G401 (cell line): ENCODE measurements at places on chromosomes 2 and 18. TPM values are rescaled to one million over a fixed set of nuclear protein-coding genes. Genes with fewer than 3 reads are reported as not detected.

HOXD12 gene
- total RNA-seq, result not detected in 2 replicates

ATF2 gene
- 27.0 and 31.0 TPM in 2 replicates for total RNA-seq

CIDEA gene
- total RNA-seq, result not detected in 2 replicates

CD8B2 gene
- total RNA-seq, result not detected in 2 replicates

PCARE gene
- not detected in 2 replicates for total RNA-seq

EVA1A gene
- 97.2 and 126 TPM in 2 replicates for total RNA-seq

DDX1 gene
- total RNA-seq, result 89.5 and 131 TPM in 2 replicates

CNTNAP5 gene
- total RNA-seq, result not detected in 2 replicates

REG1B gene
- not detected in 2 replicates for total RNA-seq

MYOM1 gene
- 0.06 and 0.17 TPM in 2 replicates for total RNA-seq

TTR gene
- not detected in 2 replicates for total RNA-seq

MXD1 gene
- 4.8 and 5.2 TPM in 2 replicates for total RNA-seq

ZNF396 gene
- 0.03 and 0.25 TPM in 2 replicates for total RNA-seq

PIEZO2 gene
- total RNA-seq, result not detected in 2 replicates

DRC1 gene
- total RNA-seq, result not detected in 2 replicates

PFN4 gene
- total RNA-seq, result not detected in 2 replicates

CDH20 gene
- total RNA-seq, result not detected in 2 replicates
